Stimulated activated CD4-positive, alpha-beta T cell treated with anti-CD3 and anti-CD28 coated beads, Interleukin-4, amount 100 ng/mL, for 48 hours (primary cell): ENCODE measurements at places on chromosomes 4 and X.

- DNase-seq = no peak
These were observed 22.8 kb upstream of the EIF4E start for GRCh38 chr4:98951710-98952109.

DNA sequence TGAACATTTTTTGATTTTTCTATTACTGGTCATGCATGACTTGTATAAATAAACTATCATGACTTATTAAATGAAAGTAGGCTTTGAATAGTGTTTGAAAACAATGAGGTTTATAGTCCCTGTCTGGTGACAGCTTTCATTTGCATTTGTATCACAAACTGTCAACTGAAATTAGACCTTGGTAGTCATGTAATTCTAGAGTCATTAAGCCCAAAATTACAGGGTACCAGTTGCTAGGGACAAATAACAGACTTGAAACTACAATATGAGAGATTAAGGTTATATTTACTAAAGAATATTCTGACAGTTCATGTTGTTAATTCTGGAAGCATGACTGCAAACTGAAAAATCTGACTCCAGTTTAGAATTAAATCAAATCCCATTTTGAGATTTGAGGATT, 9.2 kb upstream of the VAMP7 start:
- DNase-seq = no peak

DNA sequence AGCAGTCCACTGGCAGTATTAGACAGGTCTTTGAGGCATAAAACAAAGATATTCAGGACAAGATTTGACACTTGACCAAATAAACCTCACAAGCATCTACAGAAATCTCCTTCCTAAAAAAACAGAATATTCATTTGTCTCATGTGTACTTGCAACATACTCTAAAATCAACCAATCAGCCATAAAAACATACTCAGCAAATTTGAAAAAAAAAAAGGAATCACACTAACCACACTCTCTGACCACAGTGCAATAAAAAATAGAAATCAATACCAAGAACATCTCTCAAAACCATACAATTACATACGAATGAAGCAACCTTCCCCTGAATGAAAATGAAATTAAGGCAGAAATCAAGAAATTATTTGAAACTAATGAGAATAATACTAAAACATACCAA, 591.3 kb downstream of the FAM133A start:
- no peak for DNase-seq

- no peak for DNase-seq
These were observed 623.4 kb downstream of the SPRY1 start for GRCh38 chr4:124019749-124020549.

DNA sequence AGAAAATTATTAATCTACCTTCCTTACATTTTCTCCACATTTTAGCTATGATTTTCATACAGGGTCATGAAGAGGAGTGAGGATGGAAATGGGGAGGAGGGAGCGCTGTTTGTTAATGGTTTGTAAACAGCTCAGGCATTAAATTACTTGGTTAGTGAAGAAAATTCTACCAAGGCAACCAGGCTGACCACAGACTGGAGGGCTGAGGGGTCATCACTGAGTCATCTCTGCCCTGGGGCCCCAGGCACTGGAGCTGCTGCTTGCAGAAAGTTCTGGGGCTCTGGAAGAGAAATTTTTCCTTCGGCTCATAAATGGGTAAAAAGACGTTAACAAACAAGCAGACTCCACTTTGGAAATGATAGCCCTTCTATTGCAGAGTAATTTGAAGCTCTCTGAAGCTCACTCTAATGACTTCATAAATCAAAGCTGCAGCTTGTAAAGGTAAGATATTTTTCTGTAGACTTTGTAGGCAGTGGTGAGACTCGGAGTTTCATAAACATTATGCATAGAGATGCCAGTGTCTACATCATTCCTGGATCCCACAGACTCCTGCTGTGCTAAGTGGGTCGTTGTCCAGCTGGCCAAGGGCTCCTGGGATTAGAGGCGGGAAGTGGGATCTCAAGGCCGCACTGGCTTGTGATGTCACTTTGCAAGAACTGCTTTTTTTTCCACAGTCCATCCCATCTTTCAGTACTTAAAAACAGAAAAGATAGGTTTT, 159.6 kb downstream of the PTTG2 start:
- no peak for DNase-seq

GRCh38 chrX:6924443-6925077, 223.0 kb upstream of the STS start:
- DNase-seq = no peak
